ENCODE measurements at places on chromosomes 2 and 18.

GRCh38 chr18:78246050-78246449, 733.6 kb upstream of the SALL3 start:
- no peak for DNase-seq

DNA sequence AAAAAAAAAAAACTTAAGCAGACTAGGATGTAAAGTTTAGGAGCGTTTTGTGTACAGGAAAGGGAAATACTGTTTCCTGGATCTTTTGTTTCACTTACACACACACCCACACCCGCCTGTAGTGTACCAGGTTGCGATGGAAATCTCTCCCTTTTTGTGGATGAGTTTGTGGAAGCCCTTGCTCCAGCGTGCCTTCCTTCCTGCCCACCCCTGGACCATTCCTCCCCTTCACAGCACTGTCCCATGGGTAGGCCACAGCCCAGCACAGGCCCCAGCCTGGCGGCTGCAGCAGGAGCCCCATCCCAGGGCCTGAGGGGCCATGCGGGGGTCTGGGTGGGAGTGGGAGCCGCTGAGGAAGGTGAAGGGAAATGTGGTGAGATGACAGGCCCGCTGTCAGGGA, 15.1 kb downstream of the MALL start:
- no peak for DNase-seq

DNA sequence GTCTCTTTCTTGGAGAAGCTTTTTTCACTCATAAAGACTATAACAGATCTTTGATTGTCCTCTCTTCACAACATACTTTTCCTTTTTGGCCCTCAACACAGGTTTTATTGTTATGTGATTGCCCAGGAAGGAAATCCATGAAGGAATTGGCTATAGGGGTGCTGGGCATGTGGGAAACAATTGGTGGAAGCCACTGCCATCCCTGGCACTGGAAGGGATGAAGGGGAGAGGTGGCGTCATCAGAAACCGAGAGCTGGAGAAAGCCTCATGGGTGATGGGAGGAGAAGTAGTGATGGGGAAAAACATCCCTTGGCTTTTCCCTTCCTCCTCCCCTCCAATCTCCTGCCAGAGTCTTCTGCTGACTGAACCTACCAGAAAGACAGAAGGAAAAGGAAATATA, 106.2 kb downstream of the SPOPL start:
- no peak for DNase-seq

DNA sequence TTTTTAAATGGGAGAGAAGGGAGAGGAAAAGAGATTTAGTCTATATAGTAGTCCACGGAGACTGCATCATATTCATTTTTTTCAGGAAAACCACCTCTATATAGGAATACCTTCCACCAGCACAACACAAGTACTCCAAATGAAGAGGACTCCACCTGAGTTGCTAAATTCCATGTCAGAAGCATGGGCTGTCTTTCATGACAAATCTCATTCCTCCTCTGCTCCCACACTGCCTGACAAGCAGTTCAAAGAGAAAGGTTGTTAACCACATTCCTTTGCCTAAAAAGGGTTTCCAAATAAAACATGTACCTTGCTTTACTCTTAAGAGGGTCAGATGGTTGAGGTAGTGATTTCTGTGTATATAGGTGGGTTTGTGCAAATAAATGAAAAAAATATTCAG, 122.0 kb downstream of the TMEFF2 start:
- no peak for DNase-seq

- DNase-seq, result peak; percentile 53
These were observed 50.6 kb downstream of the TRAF3IP1 start for GRCh38 chr2:238370823-238371372.

DNA sequence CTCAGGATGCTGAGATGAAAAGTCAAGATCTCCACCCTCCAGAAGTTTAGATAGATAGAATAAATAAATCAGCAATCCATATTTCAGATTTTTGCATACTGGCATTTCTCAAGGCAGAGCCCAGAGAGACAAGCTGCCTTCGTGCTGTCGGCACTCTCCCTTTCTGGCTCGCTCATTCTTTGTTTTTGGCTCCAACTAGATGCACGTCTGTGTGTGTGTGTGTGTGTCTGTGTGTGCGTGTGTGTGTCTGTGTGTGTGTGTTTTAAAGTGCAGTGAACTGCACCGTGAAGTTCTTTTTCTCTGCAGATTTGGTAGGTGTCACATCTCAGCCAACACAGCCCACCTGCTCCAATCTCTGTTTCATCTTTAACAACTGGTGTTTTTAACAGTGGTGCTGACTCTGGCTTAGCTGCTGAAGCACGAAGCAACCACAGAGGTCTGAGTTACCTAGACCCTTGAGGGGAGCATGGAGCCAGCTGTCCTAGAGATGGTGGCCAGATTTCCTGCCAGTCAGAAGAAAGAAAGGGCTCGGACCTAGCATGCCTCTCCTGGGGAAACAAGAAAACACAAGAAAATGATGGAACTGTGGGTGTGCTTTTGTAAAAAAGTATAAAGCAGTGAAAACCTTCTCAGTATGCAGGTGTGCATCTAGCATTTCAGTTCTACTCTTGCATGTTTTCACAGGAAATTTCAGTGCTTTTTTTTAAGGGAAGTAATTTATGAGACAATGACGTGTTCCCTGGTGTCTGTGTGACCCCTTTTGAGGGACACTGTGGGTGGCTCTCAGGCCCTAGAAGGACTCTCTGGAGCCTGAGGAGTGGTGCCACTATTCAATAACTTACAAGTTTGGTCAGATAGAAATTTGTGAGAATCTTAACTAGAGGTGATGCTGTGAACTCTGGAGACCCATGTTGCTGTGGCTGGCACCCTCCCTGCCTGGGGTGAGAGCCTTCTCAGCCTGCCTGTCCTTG, 364.3 kb downstream of the RNF144A start:
- no peak for DNase-seq

DNA sequence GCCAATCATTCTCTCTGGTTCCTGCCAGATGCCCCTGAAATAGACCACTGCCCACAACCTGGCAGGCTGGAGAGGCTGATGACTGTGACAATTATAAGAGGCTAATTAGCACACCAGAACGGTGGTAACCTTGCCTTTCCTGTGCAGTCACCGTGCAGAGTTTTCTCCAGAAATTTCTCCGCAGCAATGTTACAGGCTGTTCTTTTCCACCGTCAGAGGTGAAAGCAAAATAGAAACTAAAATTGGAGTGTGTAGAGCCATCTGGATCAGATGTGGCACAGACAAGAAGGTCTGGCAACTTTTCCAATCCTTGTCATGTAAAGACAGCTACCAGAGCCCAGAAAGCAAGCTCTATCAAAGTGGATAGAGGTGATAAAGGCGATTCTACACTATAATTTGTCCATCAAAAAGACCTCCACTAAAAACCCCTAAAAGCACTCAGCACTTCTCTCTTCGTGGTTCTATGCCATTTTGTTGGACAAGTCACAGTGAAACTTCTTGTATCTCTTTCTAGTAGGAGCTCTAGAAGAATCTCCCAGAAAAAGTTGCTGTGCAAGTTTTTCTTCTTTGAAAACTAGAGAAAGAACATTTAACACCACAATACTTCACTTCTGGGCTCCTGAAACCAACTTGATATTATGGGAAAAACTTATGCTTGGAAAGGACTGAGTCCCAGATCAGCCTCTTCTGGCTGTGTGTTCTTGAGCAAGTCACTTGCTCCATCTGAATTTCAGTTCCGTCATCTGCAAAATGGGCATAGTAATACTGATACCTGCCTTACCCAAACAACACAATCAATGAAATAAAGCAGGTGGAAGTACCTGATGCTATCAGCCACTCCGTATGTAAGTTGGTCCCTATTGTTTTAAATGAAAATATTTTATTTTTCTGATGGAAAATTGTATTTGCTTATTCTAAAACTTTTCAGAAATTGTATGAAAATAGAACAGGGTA, 295.6 kb upstream of the DLGAP1 start:
- no peak for DNase-seq

DNA sequence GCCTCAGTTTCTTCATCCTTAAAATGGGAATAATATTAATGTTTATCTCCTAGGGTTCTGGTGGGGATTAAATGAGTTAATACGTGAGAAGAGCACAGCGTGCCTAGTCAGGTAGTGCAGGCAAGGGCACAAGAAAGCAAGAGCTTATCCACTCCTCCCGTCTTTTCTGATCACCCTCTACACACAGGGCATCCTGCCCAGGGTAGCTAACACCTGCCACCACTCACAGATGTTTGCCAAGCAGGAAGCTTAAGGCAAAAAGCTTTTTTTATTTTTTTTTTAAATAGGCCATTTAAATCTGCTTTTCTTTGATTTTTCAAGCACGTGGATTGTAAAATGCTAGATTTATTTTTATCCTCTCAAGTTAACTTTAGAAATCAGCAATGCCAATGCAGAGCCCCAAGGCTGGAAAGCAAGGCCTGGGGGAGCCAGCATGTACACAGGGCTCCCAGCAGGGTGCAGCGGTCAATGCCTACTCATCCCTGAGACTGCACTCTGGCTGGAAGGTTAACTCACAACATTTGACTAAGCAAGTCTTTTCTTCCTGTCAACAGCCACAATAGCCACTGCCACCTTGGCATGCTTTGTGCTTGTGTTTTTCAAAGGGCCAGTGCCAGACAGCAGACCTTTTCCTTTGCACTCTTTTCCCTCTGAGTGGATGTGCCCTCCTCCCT, 86.5 kb upstream of the ACAA2 start:
- DNase-seq, result no peak

GRCh38 chr2:149148194-149149006, 109.9 kb downstream of the LYPD6B start:
- no peak for DNase-seq

- no peak for DNase-seq
These were observed 3.1 kb downstream of the ARHGAP25 start for GRCh38 chr2:68737711-68738110.

- DNase-seq, result no peak
These were observed 289.2 kb downstream of the ERBB4 start for GRCh38 chr2:212249451-212249850.

DNA sequence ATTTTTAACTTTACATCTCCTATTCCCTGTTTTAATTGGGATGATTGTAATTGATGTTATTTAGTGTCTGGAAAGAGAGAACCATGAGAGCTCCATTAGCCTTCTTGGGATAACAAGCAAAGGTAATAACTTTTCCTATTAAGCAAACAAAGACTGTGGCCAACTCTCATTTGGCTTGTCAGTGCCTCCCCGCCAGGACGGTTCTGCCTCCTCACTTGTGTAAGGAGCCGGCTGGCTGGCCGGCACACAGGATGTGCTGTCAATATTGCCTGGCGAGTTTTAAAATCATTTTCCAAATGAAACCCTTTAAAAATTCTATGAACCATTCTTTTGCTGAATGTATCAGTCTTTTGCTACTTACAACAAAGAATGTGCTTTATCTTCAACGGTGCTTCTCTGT, 898.3 kb downstream of the CPS1 start:
- no peak for DNase-seq

DNA sequence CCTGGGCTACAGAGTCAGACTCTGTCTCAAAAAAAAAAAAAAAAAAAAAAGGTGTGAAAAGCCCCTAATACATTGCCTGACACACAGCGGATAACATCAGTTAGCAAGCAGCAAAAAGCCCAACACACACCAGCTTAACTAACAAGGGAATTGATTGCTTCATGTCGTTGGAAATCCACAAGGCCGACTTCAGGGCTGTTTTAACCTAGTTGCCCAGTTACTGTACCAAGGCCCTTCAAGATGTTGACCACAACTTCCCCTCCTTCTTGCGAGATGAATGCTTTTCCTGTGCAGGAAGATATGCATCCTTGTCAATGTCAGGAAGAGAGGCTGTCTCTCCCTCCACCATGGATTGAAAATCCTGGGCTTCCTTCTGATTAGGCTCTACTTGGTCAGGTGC, 202.9 kb downstream of the MIB1 start:
- DNase-seq, result no peak

DNA sequence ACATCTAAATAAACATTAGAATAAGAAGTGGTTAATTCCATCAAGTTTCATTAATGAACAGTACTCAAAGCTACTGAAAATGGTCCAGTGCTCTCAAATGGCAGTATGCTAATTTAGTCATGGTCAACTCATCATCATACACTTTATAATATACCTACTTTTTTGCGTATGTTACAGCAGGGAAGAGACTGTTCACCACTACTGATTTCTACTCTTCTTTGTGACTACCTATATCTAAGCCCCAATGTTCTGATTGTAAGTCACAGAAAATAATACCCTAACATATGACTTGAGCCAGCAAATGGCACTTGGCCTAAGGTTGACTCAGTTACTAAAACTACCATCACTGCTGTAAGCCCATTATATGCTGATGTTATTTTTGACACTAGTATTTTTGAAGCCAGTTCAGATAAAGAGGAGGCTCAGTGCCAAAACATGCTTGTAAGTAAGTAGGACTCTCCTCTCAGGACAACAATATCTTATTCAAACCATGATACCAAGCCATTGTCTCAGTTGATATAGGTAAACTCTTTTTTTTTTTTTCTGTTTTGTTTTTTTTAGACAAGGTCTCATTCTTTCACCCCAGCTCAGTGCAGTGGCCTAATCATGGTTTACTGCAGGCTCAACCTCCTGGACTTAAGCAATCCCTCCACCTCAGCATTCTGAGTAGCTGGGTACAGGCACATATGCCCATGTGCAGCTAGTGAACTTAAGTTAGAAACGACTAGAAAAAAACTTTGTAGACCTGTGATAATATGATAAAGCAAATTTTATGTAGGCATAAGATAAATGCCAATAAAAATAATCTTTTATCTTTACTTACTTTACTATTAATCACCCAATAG, 266.9 kb downstream of the ZNF385B start:
- no peak for DNase-seq

- DNase-seq, result no peak
These were observed 24.9 kb upstream of the ALPP start for GRCh38 chr2:232353660-232354059.

GRCh38 chr2:96104487-96104861, 11.9 kb downstream of the ADRA2B start:
- DNase-seq, result no peak

- DNase-seq, result no peak
These were observed 83.7 kb downstream of the PLB1 start for GRCh38 chr2:28579606-28580005.

GRCh38 chr2:20812779-20813178, 10.1 kb downstream of the LDAH start:
- DNase-seq, result no peak
